Right lung (tissue), 10 donors: ENCODE measurements at places on chromosomes 12 and 14. TPM values are rescaled to one million over a fixed set of nuclear protein-coding genes. Genes with fewer than 3 reads are reported as not detected.
A peak's percentile ranks its signal among the peaks of the same experiment; 100 is the strongest.

SLC17A8 gene
- 4.6 TPM for polyA plus RNA-seq

LPAR5 gene
- polyA plus RNA-seq, result 1.3 TPM

FKBP3 gene
- 103 TPM for polyA plus RNA-seq

PELI2 gene
- 11.0 TPM for polyA plus RNA-seq

KRT2 gene
- polyA plus RNA-seq, result not detected

EMC9 gene
- 16.2 TPM for polyA plus RNA-seq

OASL gene
- 0.21 TPM for polyA plus RNA-seq

CLEC14A gene
- 60.0 TPM for polyA plus RNA-seq

GALNT8 gene
- 1.4 TPM for polyA plus RNA-seq

C14orf180 gene
- polyA plus RNA-seq, result 0.47 TPM

SELPLG gene
- polyA plus RNA-seq, result 4.0 TPM

ERP27 gene
- polyA plus RNA-seq, result 9.2 TPM

GRCh38 chr12:88035907-88036289 is 6.7 kb upstream of the C12orf50 start:
- no peak for DNase-seq

DNA sequence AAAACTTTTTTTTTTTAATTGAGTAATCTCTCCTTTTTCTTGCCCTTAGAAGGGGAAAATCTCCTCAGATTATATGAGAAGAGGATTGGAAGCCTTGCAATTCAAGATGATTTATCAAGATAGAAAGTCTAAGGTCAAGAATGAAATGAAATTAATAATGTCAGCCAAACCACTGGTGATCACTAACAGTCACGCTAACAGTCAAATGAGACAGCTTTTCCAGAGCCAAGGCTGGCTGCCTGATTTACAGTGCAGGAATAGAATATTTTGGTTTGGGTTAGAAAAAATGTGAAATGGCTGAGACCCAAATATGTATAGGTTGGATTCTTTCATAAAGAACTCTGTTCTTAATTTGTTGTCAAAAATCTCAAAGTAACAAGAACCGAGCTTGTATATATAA is 204.3 kb downstream of the PPM1H start:
- no peak for DNase-seq

GRCh38 chr14:61153431-61153830 is 127.7 kb downstream of the TMEM30B start:
- DNase-seq, result peak; percentile 19

- no peak for DNase-seq
Observed at GRCh38 chr14:71432334-71433110, 499.7 kb upstream of the RGS6 start.

DNA sequence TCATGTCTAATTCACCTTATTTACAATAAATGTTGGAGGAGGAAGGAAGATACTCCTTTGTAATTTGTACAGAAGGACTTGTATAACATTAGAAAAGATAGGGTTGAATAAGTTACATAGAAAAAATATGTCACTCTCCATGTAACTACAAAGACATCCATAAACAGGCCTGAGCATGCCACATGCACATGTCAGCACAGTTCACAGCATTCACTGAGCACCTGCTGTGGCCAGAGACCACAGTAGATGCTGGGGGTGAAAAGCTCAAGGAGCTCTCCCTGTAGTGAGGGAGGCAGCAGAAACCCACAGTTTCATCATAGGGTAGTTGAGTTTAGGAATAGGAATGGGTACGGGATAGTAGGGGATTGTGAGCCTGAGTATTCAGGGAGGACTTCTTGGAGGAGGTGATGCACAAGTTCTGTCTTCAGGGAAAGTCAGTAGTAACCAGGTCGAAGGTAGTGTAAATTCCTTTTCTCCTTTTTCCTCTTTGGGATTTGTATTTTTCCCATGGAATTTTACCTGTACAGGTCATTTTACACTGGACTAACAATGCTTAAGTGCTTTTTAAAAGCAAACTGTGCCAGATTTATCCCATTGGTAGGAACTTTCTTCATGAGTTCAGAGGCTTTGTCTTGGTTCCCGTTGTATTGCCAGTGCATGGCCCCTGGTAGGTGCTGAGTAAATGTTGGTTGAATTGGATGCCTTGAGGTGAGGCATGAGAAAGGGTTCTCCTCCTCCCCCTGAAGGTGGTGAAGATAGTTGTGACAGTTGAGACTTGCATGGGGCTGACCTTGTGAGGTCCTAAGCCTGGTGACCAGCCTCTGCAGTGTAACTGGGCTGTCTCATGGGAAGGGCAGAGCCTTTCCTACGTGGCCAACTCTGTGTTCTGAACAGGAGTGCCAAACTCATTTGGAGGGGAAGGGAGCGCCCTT is 20.2 kb downstream of the PRKCH start:
- DNase-seq, result no peak

DNA sequence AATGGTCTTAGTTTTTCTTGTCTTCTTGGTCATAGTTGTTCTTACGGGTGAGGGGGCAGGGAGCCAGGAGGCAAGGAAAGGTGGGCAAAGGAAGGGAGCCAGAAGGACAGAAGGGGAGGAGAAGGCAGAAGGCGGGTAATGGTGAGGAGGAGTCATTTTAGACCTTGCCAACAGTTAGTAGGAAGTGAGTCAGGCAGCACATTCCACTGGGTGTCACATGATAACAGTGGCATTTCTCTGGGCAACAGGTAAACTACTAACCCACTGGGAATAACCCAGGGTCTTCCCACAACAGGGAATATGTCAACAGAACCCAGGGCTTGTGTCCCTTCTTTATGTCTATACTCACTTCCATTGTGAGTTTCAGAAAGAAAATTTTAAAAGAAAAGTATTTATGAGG is 127.6 kb downstream of the SLC8A3 start:
- no peak for DNase-seq

GRCh38 chr12:124588751-124589267 is 21.4 kb upstream of the NCOR2 start:
- DNase-seq, result peak; percentile 55

GRCh38 chr14:83379436-83379835 is 1845.8 kb upstream of the SEL1L start:
- no peak for DNase-seq

- no peak for DNase-seq
Observed at GRCh38 chr14:97687944-97688630, 890.9 kb downstream of the VRK1 start.

DNA sequence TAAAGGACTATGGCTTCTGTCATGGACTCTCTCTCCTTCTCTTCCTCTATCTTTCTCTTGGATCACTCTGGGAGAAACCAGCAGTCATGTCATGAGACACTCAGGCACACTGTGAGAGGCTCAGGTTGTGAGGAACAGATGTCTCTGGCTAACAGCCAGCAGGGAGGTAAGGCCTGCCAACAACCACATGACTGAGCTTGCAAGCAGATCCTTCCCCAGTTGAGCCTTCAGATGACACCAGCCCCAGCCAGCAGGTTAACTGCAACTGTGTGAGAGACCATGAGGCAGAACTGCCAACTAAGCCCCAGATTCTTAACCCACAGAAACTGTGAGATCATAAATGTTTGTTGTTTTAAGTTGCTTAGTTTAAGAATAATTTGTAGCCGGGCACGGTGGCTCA is 90.6 kb downstream of the VCPKMT start:
- no peak for DNase-seq

- DNase-seq, result peak; percentile 1
Observed at GRCh38 chr14:28057359-28058296, 709.0 kb upstream of the FOXG1 start.

GRCh38 chr14:26427097-26427496 is 170.7 kb downstream of the NOVA1 start:
- peak; percentile 23 for DNase-seq

DNA sequence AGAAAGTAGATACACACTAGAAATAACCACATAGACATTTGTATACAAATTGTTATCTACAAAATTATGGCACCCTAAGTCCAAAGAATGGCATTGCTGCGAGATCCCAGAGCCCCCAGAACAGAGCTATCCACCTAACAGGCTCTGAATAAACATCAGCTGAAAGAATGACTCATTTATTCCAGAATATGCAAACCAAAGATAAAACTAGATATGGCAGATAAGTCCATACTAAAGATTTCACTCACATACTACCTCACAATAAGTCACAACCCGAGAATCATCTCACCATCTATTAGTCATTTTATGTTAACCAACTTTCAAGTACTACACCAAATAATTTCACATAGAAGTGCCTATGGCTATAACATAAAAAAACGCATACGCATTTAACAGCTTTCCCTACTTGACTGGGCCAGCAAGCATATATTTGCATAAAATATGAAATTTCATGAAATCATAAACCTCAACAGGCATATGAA is 5.6 kb downstream of the CNIH1 start:
- DNase-seq, result no peak

- DNase-seq, result no peak
Observed at GRCh38 chr12:19373586-19373985, 65.7 kb upstream of the AEBP2 start.

GRCh38 chr14:21652209-21652808 is 1.3 kb upstream of the OR4E2 start:
- no peak for DNase-seq

DNA sequence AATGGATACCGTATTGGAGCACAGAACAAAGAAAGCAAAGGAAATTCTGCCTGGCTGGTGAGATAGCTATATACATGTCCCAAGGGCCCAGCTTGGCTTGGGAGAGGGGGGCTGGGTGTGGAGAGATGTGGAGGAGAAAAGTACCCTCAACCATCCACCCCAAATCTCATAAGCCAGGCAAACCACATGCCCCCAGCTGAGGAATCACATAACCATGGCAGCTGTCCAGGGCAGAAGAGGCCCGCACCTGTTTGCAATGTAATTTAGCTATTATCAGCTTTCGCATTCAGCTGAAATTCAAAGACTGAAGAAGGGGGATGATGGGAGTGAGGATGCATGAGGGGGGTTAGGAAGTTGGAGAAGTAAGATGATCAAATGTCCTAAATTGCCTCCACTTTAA is 196.1 kb downstream of the TBX5 start:
- no peak for DNase-seq

GRCh38 chr14:65790172-65790815 is 377.8 kb downstream of the FUT8 start:
- no peak for DNase-seq

DNA sequence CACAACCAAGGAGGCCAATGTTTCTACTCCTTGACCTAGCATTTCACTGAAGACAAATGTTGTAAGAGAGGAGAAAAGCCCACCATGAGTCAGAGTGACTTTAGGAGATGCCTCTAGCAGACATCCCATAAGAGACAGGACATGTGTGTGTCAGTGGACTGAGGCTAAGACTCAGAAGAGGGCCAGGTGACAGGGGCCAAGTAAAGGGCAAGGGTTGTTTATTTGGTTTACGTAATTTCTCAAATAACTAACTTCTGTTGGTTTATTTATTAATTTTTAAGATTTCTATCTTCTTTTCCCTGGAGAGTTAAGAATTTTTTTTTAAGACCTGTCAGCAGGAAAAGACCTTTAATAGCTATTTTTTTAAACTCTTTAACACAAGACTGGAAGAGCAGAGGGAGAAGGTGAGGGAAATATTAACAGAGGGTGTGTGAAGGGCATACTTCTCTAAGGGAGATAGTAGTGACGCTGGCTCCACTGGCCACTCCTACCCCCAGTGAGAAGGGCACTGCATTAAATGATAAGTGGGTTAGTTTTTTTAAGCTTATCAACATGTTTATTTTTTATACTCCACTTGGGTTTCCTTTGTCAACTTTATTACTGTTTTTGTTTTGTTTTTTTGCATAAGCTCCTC is 3.4 kb downstream of the PNP start:
- DNase-seq, result no peak
